CD4-positive, alpha-beta memory T cell (primary cell): ENCODE measurements at places on chromosomes 11 and 22.

DNA sequence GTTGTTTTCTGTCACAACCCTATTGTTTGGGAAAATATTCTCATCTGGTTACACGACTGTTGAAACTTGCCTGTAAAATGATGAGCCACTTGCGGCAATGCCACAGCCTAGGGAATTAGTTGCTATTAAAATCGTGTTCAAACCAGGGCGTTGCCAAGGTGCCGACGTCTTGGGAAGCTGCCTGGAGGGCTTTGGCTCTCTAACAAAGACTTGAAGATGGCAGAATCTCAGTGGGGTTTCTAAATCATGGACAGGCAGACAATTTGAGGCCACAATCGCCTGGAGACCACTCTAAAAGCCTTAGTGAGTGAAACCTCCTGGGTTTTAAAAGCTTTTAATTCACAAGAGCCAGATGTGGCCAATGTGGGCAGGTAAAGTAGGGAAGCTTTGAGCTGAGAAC is 117.2 kb upstream of the BMAL1 start:
- DNase-seq, result no peak
- H3K36me3 ChIP-seq, result no peaks in the 10 kb centered on the region
- H3K4me1 ChIP-seq, result no peaks in the 10 kb centered on the region
- H3K27ac ChIP-seq, result no peak overlapping the region
- no peaks in the 10 kb centered on the region for H3K27me3 ChIP-seq
- no peak overlapping the region for H3K4me3 ChIP-seq

DNA sequence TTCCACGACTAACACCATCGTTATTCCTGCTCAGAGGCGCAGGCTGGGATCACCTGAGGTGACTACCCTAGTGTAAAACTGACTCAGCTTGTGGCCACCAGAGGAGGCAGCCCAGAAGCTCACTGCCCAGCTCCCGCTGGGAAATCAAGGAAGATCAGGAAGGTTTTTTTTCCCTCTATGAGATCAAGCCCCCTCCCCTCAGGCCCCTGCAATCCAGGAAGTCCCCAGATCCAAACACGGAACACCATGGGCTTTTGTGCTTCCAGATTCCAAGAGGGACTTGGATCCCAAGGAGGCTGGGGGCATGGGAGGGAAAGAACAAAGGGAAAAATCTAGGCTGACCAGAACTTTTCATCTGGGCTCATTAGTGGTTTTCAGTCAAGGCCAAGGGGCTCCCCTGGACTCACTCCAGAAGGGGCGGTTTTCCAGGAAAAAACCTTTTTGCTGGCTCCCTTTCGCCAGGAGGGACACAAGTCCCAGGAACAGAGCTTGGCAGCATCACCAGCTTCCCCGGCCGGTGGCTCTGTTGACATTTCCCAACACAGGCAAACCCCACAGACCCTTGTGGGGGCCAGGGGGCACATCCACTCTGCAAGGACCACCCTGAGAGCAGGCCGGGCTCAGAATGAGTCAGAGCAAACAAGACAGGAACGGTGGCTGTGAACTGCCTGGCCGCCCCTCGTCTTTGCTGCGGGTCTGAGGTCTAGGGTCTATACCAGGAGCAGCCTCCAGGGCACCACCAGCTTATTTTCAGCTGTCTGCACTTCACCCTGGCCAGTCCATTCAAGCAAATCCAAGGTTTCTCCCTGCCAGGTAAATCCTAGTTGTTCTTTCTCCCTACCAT is 36.8 kb downstream of the MYH9 start:
- peaks cover 35% of the 10 kb centered on the region for H3K36me3 ChIP-seq
- H3K4me3 ChIP-seq, result no peak overlapping the region
- peak; percentile 39 for DNase-seq
- peaks cover 94% of the 10 kb centered on the region for H3K4me1 ChIP-seq

GRCh38 chr11:7524462-7525235 is 10.8 kb downstream of the PPFIBP2 start:
- peaks cover 83% of the 10 kb centered on the region for H3K4me1 ChIP-seq
- H3K27me3 ChIP-seq, result no peaks in the 10 kb centered on the region

DNA sequence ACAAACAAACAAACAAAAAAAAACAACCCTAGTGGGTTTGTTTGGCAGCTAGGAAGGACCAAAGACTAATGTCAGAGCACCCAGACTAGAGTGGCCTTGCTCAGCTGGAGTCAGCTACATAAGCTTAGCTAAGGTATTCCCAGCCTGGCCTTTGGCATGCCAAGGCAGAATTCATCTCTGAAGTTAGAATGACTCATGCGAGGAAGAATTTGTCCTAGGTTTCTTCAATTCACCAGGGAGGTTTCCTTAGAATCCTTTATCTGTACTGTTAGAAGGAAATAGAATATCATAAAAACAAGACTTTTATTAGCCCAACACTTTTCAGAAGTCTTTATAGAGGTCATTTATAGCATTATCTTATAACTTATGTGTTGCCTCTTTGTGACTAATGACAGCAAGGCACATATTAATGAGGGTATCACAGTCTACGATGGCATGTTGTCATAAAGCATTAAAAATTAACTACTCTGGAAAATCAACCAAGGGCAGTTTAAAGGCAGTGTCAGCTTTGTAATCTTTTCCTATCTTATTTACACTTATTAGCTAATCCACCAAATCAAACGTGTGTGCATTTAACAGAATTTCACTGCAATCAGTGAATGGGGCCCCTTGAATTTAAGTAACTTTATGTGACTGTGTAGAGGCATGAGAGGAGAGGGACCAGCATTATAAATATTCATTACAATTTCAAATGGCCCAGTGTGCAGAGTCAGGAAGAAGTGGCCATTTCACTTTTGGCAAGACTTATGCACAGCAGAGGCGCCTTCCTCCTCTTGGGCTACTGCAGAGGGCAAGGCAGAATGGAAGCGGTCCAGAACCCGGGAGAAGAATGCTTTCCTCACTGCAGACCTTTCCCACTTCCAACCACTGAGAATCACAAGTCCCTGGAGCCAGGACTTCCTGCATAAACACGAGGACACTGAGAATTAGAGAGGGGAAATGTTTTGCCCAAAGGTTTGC is 36.3 kb downstream of the SLC5A1 start:
- no peak overlapping the region for H3K4me3 ChIP-seq
- DNase-seq, result no peak
- H3K4me1 ChIP-seq, result no peaks in the 10 kb centered on the region
- H3K27ac ChIP-seq, result no peak overlapping the region
- H3K36me3 ChIP-seq, result no peaks in the 10 kb centered on the region
- H3K27me3 ChIP-seq, result no peaks in the 10 kb centered on the region

- DNase-seq, result no peak
- H3K4me3 ChIP-seq, result no peak overlapping the region
- no peaks in the 10 kb centered on the region for H3K4me1 ChIP-seq
These were observed 16.6 kb upstream of the NAV2 start for GRCh38 chr11:19696073-19696472.

- no peak overlapping the region for H3K27ac ChIP-seq
- H3K4me3 ChIP-seq, result no peak overlapping the region
- no peaks in the 10 kb centered on the region for H3K36me3 ChIP-seq
- H3K27me3 ChIP-seq, result no peaks in the 10 kb centered on the region
- no peaks in the 10 kb centered on the region for H3K4me1 ChIP-seq
- DNase-seq, result no peak
These were observed 512.2 kb upstream of the ARHGAP42 start for GRCh38 chr11:100174881-100175280.

- DNase-seq, result no peak
- peaks cover 23% of the 10 kb centered on the region for H3K4me1 ChIP-seq
- H3K36me3 ChIP-seq, result peaks cover 6% of the 10 kb centered on the region
- H3K27me3 ChIP-seq, result no peaks in the 10 kb centered on the region
These were observed 2.2 kb downstream of the NEU3 start for GRCh38 chr11:74990941-74991340.

- DNase-seq, result no peak
- H3K36me3 ChIP-seq, result no peaks in the 10 kb centered on the region
- no peak overlapping the region for H3K27ac ChIP-seq
- no peaks in the 10 kb centered on the region for H3K4me1 ChIP-seq
These were observed 199.5 kb downstream of the AASDHPPT start for GRCh38 chr11:106276859-106277436.

- H3K4me3 ChIP-seq, result no peak overlapping the region
- no peaks in the 10 kb centered on the region for H3K27me3 ChIP-seq
- peaks cover 68% of the 10 kb centered on the region for H3K36me3 ChIP-seq
- peak; percentile 64 for DNase-seq
- H3K4me1 ChIP-seq, result peaks cover 100% of the 10 kb centered on the region
These were observed 9.7 kb downstream of the CD5 start for GRCh38 chr11:61111786-61112517.

DNA sequence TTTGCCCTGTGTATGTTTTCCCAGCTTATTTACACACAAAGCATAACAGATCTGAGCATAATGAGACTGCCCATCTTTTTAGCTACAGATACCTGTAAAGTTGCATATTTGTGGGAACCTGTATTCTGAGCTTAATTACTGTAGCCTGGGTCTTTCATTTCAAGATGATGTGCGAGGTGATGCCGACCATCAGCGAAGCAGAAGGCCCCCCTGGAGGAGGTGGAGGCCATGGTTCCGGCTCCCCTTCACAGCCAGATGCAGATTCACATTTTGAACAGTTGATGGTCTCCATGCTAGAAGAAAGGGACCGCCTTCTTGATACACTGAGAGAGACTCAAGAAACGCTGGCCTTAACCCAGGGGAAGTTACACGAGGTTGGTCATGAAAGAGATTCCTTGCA is 1.5 kb downstream of the PPFIA1 start:
- DNase-seq, result no peak
- no peak overlapping the region for H3K4me3 ChIP-seq
- no peaks in the 10 kb centered on the region for H3K36me3 ChIP-seq
- no peak overlapping the region for H3K27ac ChIP-seq
- no peaks in the 10 kb centered on the region for H3K27me3 ChIP-seq

- no peak overlapping the region for H3K4me3 ChIP-seq
- H3K27ac ChIP-seq, result no peak overlapping the region
These were observed 40.5 kb upstream of the RIC3 start for GRCh38 chr11:8209208-8209807.

DNA sequence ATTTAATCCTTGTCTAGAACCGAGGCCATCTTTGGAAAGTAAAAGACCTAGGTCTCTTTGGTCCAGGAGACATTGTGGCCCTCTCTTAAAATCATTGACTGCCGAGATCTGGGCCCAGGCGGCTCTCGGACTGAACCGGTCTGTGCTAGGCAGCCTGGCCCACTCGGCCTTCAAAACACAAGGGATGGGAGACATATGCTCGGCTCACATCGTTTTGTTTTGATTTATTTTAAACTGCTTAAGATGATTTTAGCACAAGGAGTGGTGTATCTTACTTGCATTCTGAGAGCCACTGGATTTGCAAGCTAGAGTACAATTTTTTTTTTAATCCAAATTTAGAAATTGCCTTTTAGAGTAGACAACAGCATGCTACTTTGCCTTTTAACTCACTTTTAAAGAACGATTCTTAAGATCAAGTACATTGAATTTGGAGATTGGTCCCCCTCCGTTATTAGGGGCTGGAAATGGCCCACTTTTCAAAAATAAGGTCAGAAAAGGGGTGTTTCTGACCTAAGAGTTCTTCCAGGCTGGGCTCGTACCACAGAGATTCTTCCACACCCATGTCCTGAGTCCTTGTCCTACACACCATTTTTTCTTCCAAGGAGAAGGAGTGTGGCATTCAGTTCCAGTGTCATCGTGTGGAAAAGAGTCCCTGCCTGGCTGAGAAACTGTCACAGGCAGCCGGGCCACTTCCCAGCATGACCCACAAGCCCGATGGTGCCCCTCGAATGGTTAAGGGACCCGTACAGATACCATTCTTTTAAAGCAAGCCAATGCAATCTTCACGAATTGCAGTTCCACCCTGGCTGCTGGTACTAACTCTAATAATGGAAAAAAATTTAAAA is 80.5 kb upstream of the WNT7B start:
- peaks cover 58% of the 10 kb centered on the region for H3K4me1 ChIP-seq
- DNase-seq, result no peak
- H3K36me3 ChIP-seq, result no peaks in the 10 kb centered on the region
- no peaks in the 10 kb centered on the region for H3K27me3 ChIP-seq
- peak overlapping the region; percentile 65 for H3K27ac ChIP-seq

DNA sequence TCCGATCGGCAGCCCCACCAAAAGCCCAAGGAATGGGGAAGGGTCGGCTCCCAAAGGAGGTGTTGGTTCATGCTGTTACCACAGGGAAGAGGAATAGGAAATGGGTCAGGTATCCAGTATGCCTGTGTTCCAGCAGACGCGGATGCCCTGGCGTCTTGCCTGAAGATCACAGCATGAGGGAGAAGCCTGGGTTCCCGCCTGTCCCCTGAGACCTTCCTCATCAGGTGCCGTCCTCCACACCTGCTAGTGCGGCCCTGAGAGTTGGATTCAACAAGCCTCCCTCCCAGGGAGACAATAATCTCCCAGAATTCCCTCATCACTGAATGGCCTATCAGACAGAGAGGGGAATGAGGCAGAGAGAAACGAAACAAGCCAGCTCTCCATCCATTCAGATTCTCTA is 92.2 kb downstream of the SPATA19 start:
- no peak for DNase-seq
- no peaks in the 10 kb centered on the region for H3K27me3 ChIP-seq
- H3K4me1 ChIP-seq, result no peaks in the 10 kb centered on the region
- no peaks in the 10 kb centered on the region for H3K36me3 ChIP-seq
- no peak overlapping the region for H3K27ac ChIP-seq
- H3K4me3 ChIP-seq, result no peak overlapping the region
